Suprapubic skin (tissue), 4 donors: ENCODE measurements at places on chromosomes 3 and 15.

GRCh38 chr15:80996247-80996646, 4.5 kb upstream of the TLNRD1 start:
- no peak overlapping the region for H3K4me3 ChIP-seq
- H3K4me1 ChIP-seq, result peaks cover 26% of the 10 kb centered on the region
- H3K27me3 ChIP-seq, result no peaks in the 10 kb centered on the region
- no peaks in the 10 kb centered on the region for H3K36me3 ChIP-seq
- no peak for DNase-seq

GRCh38 chr3:193970773-193971206, 165.2 kb upstream of the HES1 start:
- H3K27ac ChIP-seq, result no peak overlapping the region
- H3K27me3 ChIP-seq, result no peaks in the 10 kb centered on the region
- no peaks in the 10 kb centered on the region for H3K36me3 ChIP-seq

DNA sequence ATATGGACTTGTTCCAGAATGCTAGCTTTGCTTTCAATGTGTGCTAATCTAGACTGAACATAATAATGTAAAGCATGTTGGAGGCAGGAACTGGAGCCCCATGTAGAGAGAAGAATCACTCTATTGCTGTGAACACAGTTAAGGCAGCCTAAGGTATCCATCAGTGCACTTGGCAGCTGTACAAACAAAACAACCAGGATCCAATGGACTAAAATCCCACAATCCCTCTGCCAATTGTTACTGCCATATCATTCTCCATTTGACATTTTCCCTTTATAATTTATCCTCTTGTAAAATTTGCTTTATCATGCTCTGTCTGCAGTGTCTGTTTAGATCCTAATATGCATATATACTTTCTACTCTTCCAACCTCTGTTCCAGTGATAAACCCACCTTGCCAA, 756.8 kb upstream of the LMCD1 start:
- H3K36me3 ChIP-seq, result no peaks in the 10 kb centered on the region
- no peaks in the 10 kb centered on the region for H3K27me3 ChIP-seq
- H3K4me3 ChIP-seq, result no peak overlapping the region
- no peak for DNase-seq
- no peak overlapping the region for H3K27ac ChIP-seq

- no peak overlapping the region for H3K27ac ChIP-seq
- DNase-seq, result no peak
- no peaks in the 10 kb centered on the region for H3K4me1 ChIP-seq
- no peaks in the 10 kb centered on the region for H3K27me3 ChIP-seq
- no peaks in the 10 kb centered on the region for H3K36me3 ChIP-seq
- no peak overlapping the region for H3K4me3 ChIP-seq
Observed at GRCh38 chr3:100662113-100662823, 47.0 kb upstream of the TFG start.

DNA sequence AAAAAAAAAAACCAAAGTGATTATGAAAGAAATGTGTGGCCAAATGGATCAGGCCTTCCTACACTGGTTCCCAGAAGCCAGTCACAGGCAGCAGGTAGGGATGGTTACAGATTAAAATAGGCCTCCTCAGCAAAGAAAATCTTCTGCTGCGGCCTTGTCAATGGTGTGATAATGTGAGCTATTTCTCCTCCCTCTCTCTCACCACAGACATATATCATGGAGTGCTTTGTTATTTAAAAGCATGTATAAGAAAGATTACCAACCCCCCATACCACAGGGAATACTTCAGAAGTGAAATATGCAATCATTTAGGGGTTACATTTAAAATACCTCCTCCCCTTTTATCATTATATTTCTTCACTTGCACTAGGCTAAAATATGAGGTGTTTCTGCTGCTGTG, 32.2 kb upstream of the LRTM1 start:
- H3K27me3 ChIP-seq, result no peaks in the 10 kb centered on the region
- DNase-seq, result no peak
- H3K36me3 ChIP-seq, result no peaks in the 10 kb centered on the region
- H3K4me3 ChIP-seq, result no peak overlapping the region
- no peak overlapping the region for H3K27ac ChIP-seq
- H3K4me1 ChIP-seq, result no peaks in the 10 kb centered on the region

GRCh38 chr3:52532838-52533622, 627 bp downstream of the NT5DC2 start:
- H3K4me1 ChIP-seq, result peaks cover 75% of the 10 kb centered on the region
- H3K4me3 ChIP-seq, result peak overlapping the region; percentile 75
- peaks cover 10% of the 10 kb centered on the region for H3K36me3 ChIP-seq
- no peaks in the 10 kb centered on the region for H3K27me3 ChIP-seq

DNA sequence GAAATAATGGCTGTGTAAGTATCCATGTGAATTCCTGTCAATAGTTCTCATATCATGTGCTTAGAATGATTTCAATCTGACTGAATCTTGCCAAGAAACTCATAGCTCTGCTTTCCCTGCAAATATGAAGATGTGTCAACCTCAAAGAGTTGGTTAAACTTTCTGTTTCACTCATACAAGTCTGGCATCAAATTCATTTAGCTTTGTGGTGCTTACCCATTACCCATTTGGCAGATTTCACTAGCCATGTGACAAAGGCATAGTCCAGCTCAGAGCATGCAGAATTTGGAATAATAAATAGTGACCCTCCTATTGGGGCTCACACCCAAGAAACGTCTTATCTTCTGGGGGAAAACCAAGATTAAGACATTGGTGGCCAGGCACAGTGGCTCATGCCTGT, 256.6 kb upstream of the TPRG1 start:
- H3K4me3 ChIP-seq, result no peak overlapping the region
- DNase-seq, result no peak
- no peaks in the 10 kb centered on the region for H3K36me3 ChIP-seq
- no peaks in the 10 kb centered on the region for H3K27me3 ChIP-seq
- peak overlapping the region; percentile 10 for H3K27ac ChIP-seq
